ENCODE measurements at places on chromosomes 3 and 15.

GRCh38 chr3:98670020-98670419, 76.6 kb upstream of the CPOX start:
- DNase-seq = no peak

DNA sequence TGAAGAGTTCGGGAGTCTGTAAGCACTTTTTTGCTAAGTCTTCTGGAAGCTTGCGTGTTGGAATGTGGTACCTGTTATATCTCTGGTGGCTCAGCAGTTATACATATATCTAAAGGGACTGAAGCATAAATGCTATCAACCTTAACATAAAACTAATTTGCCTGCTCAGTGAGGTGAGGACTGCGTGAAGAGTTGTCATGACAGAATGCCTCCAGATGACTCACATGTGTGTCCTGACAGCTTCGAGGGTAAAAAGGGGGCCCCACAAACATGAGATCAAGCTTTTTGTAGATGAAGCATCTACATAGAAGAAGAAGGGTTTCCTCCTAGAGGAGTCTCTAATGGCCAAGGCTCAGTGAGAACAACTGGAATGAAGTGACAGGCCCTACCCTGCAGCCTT, 88.8 kb upstream of the C3orf80 start:
- no peak for DNase-seq

DNA sequence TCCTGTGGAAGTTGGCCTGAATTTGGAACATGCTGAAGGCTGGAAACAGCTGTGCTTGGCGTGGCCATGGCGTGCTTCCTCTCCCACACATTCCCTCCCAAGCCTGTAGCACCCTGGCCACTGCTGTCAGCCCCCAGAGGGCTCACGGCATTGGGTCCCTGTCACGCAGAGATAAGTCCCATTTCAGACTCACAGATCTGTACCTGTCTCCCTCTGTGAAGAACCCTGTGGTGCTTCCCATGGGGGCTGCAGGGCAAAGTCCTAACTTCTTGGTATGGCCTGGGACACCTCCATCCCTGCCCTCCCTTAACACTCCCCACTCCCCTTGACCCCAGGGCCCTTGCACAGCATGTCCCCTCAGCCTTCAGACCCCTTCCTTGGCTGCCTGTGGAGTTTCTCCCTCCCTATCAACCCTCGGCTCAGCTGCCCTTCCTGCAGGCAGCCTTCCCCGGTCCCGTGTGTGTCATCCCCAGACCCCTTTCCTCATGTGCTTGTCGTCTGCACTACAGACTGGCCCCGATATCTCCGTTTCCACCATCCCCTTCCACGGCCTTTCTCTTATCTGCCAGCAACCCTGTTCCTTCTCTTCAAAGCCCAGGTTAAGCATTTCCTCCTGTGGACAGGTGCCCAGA, 28.6 kb downstream of the ABTB1 start:
- DNase-seq = no peak

GRCh38 chr3:112604536-112604935, 36.4 kb downstream of the CCDC80 start:
- no peak for DNase-seq

DNA sequence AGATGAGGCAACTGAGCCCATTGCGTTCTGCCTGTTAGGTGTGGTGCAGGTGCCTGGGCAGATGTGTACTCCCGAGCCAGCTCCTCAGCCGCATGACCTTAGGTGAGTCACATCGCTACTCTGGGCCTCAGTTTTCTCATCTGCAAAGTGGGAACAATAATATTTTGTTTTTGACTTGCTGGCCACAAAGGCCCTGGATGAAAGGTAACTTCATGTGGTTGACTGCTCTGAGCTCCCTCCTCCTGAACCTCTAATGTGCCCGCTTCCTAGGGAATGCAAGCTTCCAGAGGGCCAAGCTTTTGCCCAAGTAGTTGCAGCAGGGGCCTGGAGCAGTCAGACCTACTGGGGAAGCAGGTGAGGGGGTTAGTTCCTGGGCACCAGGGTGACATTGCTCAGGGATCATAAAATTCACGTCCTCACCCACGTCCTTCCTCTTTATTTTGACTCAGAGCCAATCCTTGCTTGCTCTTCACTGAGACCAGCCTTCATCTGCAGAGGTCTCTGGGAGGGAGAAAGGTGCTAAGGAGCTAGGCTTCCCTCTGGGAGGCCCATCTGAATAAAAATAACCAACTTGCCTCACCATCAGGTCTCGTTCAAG, 149.0 kb upstream of the TLE3 start:
- no peak for DNase-seq

DNA sequence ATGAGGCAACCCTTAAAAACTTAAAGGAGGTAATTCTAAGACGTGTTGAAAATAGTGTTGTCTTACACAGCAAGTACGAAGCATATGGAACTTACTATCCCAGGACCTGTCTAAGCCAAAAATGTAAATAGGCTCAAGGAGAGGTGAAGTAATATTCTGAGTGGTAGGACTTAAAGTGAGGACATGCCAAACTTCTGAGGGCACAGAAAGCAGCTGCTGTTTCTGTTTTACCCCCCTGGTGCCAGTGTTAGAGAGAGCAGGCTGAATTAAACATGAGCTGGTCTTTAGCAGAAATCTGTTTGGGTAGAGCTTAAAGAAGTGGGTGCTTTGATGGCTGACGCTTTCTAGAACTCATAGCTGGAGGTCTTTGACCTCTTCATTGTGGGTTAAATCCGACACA, 149.7 kb upstream of the NPHP3 start:
- DNase-seq = no peak

DNA sequence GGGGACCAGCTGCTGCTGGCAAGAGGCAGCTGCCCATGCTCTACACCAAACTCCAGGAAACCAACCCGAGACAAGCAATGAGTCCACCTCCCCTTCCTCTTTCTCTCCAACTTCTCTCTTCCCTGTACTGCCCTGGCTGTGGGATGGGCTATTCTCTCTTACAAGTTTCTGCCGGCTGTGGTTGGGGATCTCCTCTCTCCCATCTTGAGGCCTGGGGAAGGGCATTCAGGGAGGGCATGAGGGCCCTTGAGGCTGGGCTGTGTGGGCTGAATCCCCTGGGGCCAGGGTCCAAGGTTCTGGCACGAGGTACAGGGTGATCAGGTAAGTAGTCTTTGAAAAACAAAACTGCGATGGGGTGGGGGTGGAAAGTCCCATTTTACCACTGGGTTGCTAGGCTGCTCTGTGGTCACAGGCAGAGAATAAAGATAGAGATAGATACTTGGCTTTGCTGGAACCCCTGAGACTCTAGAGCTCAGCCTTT, 32.3 kb upstream of the CTSH start:
- no peak for DNase-seq

DNA sequence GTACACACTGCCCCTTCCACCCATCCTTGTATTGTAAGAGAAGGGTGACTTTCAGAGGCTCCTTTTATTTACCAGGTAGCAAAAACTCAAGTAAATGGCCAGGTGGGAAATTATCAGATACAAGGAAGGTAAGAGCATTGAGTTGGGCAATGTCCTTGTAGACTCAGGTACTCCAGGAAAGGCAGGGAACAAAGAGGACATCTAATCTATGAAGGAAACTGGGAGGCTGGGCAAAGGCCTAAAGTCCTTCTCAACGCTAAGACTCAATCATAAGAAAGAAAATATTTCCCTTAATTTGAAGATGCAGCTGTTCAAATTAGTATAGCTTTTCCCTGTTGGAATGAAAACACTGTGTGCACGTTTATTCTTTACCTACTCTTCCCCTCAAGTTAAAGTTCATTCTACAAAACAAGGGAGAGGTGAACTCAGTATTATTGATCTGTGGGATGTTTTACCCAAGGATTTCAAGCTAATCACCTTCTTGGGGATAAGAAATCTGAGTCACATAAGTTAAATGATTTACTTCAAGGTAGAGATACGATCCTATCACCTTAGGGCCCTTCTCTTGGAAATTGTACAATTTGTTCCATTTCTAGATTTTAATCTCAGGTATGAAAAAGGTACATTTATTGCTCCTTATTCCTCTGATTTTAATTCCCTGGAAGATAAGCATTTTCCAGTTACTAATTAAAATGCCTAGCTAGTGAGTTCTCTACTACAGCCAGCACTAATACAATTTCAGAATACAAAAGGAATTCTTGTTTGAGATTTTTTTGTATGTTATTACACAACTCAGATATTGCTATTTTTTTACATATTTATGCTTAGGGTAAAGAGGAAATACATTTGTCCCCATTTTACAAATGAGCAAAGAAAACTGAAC, 80.6 kb downstream of the PLD1 start:
- no peak for DNase-seq

- no peak for DNase-seq
These were observed 116.0 kb downstream of the P3H2 start for GRCh38 chr3:190004656-190005055.

GRCh38 chr3:162143180-162143579, 646.6 kb downstream of the OTOL1 start:
- DNase-seq = no peak

- no peak for DNase-seq
These were observed 1.4 kb downstream of the PTPRG start for GRCh38 chr3:61562721-61563312.

- no peak for DNase-seq
These were observed 4.7 kb downstream of the PATL2 start for GRCh38 chr15:44706401-44706800.

- DNase-seq = peak; percentile 74
These were observed 3.8 kb downstream of the HEG1 start for GRCh38 chr3:125051715-125052581.

- no peak for DNase-seq
These were observed 58.5 kb downstream of the LIPC start for GRCh38 chr15:58490086-58490887.

DNA sequence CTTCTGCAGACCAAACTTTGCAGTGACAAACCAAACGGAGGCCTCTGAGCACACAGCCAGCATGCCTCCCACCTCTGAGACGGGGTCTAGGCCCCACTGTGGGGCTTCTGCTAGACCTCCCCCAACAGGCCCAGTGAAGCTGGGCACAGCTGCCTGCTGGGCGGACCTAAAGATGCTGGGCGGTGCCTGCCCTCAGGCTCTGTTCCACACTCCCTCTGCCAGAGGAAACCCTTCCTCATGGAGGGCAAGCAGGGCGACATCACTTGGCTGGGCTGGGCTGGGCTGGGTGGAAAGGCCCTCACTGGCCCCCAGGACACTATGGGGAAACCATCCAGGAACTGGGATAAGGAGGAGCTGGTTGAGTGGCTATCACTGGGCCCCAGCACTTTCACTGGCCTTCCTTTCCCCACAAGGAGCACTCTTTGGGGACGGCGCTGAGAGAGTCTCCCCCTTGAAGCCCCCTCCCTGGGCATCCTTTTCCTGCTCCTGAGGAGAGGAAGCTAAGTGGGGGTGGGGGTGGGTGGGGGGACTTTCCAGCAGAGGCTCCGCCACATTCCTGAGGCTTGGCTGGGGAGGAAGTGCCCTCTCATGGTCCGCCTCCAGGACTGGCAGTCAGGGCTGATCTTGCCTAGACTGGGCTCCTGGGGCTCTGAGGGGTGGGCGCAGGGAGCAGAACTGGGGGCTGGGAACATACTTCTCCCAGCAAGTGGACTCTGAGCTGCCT, 98.1 kb upstream of the HACD2 start:
- DNase-seq = no peak

DNA sequence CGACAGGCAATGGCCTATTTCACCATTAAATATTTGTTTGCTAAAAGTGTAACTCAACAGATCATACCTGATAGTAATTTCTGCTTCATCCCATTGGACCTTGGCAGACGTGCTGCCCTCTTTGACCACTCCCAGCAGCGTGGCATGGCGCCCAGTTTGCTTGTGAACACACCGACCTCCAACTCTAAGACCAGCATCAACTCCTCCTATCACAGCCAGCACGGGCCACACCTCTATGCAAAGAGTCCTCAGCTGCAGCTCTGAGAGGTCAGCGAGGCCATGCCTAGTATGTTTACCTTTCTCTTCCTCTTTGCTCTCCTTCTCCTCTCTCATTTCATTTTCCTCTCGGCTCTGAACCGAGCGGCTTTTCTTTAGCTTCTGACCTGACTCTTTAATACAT, 80.6 kb downstream of the FBXL22 start:
- no peak for DNase-seq

GRCh38 chr15:93268066-93268465, 179.1 kb upstream of the RGMA start:
- DNase-seq = no peak

GRCh38 chr3:37992271-37993066, 1.9 kb downstream of the VILL start:
- DNase-seq = no peak

GRCh38 chr3:37236024-37236423, 61.6 kb upstream of the LRRFIP2 start:
- no peak for DNase-seq

DNA sequence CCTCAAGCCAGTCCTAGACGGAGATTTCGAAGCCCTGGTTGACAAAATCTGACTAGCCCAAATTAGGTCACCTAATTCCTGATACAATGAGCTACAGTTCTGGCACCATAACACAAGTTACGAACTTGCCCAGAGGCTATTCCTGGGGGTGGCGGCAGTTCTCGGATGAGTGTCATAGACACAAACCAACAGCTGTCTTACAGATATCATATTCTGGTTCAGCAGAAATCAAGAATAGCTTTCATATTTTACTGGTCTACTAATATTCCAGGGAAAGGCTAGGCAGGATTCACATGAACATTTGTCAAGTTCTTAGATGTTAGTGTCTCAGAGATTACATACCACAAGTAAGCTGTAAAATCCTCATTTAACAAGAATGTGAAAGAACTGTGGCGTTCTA, 8.8 kb downstream of the ANAPC13 start:
- no peak for DNase-seq

GRCh38 chr3:52493232-52494017, 1.7 kb upstream of the STAB1 start:
- DNase-seq = peak; percentile 32

GRCh38 chr3:181050738-181051137, 61.2 kb upstream of the DNAJC19 start:
- DNase-seq = no peak

DNA sequence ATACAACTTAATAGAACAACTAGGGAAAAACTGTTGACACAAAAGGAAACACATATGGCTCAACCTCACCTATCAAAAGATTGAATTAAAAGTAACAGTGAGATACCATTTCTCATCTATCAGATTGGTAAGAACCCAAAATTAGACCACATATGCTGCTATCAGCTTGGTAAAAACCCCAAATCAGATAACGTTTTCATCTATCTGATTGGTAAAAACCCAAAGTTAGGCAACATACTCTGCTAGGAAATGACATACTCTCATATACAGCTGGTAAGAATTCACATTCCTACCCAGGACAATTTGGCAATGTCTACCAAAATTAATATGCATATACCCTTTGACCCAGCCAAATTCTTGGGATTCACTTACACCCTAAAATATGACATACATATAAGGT, 26.3 kb downstream of the NRG4 start:
- DNase-seq = no peak

DNA sequence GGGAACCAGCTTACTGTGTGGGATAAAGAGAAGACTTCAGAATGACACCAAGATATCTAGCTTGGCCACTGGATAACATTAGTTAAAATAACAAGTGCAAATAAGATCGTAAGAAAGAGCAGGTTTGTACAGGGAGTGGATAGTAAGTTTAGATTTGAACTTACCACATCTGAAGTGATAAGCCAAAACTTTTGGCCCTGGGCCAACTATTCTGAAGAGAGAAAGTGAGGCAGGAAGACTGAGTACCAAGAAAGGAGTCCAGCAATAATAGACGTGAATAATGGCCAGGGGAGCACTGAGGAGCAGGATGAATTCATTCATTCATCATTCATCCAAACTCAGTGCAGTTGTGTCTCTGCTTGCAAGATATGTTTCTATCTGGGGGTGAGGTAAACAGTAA, 122.9 kb downstream of the PDE8A start:
- DNase-seq = no peak

- DNase-seq = no peak
These were observed 133.4 kb upstream of the ZBTB20 start for GRCh38 chr3:115280506-115280905.

Measured in stimulated activated CD8-positive, alpha-beta memory T cell treated with anti-CD3 and anti-CD28 coated beads, Interleukin-4, amount 100 ng/mL, for 48 hours (primary cell).